ENCODE measurements at places on chromosomes 2 and 18.

DNA sequence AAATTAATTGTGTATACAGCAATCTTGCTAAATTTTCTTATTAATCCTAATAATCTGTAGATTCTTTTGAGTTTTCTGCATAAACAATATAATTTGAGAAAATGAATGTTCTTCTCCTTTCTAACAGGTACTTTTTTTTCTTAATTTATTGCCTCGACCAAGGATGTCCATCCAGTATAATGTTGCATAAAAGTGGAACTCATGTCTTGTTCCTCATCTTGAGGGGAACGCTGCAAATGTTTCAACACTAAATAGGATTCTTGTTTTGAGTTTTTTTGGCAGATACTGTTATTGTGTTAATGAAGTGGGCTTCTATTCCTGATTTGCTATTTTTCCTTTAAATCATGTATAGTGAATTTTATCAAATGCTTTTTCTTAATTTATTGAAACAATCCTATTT is 244.4 kb upstream of the REV1 start:
- H3K4me1 ChIP-seq: no peaks in the 10 kb centered on the region
- H3K36me3 ChIP-seq: no peaks in the 10 kb centered on the region
- no peak overlapping the region for H3K4me3 ChIP-seq
- peaks cover 5% of the 10 kb centered on the region for H3K27me3 ChIP-seq
- H3K27ac ChIP-seq: no peak overlapping the region
- no peak for DNase-seq

DNA sequence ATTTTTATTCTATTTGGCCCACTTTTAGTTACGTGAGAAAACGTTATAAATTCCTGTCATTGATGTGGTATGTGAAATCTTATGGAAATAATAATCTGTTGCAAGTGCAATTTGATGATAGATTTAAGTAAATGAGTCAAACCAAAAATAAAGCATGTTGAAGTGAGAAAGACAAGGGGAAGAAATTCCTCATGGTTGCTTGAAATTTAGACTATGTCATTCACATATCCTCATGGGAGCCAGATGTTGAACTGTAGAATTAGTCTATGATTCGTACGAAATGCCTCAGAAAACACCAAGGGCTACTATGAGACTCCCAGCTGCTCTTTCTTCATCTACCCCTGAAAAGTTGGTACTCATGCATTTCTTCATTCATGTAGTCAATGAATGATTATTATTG is 55.7 kb downstream of the KLHL14 start:
- peaks cover 3% of the 10 kb centered on the region for H3K4me1 ChIP-seq
- H3K27ac ChIP-seq: no peak overlapping the region
- no peaks in the 10 kb centered on the region for H3K36me3 ChIP-seq
- no peak for DNase-seq
- H3K4me3 ChIP-seq: no peak overlapping the region
- no peaks in the 10 kb centered on the region for H3K27me3 ChIP-seq

DNA sequence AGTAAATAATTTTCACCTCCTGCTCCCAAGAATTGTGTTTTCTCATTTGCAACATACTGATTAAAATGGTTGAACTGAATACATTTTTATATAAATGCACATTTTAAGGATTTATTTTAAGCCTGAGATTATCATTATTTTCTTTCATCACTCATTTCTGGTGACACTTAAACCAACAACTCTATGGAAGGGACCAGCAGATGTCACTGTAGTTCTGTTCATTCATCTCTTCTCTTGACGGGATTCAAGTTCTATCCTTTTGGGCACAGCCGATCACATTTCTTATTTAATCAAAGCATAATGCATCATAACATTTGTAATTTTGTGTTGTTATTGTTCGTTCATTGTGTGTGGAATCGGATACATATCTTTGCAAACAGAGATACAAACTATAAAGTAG is 417.9 kb downstream of the HRH4 start:
- DNase-seq: no peak
- no peak overlapping the region for H3K4me3 ChIP-seq
- no peak overlapping the region for H3K27ac ChIP-seq
- H3K27me3 ChIP-seq: no peaks in the 10 kb centered on the region

- peaks cover 28% of the 10 kb centered on the region for H3K36me3 ChIP-seq
- no peak overlapping the region for H3K4me3 ChIP-seq
- H3K27me3 ChIP-seq: no peaks in the 10 kb centered on the region
Observed at GRCh38 chr18:3455907-3456685, 6.1 kb downstream of the TGIF1 start.

Data from activated CD8-positive, alpha-beta T cell treated with anti-CD3 and anti-CD28 coated beads, Interleukin-2, amount 10 ng/mL, durations not matched to agents 7 days and 5 days (primary cell).